ENCODE measurements at places on chromosomes 1 and 21.

DNA sequence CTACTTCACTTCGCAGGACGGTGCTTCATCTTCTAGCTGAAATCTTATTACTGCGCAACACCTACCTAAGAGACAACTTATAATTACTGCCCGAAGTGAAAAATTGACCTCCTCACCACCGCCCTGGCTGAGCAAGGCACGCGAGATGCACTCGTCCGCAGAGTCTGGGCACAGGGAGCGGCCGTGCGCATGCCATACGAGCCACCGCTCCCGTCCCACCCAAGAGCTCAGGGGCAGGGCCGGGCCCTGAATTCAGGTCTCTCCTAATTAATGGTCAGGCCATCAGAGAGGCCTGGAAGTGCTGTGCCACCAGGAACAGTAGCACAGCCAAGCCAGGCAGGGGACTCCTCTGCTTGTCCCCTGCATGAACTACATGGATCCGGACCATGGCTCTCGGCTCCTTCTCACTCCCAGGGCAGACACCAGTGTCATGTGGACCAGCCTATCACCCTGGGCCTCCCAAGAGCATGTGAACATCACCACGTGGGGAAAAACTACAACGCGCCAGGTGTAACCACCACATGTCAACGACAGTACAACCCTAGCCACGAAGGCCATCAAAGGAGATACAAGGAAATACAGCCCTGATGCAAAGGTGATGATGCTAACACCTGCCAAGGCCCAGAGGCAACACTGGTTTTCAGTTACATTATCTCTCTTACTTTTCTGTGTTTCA lies 11.5 kb downstream of the RIPK4 start:
- DNase-seq, result no peak

DNA sequence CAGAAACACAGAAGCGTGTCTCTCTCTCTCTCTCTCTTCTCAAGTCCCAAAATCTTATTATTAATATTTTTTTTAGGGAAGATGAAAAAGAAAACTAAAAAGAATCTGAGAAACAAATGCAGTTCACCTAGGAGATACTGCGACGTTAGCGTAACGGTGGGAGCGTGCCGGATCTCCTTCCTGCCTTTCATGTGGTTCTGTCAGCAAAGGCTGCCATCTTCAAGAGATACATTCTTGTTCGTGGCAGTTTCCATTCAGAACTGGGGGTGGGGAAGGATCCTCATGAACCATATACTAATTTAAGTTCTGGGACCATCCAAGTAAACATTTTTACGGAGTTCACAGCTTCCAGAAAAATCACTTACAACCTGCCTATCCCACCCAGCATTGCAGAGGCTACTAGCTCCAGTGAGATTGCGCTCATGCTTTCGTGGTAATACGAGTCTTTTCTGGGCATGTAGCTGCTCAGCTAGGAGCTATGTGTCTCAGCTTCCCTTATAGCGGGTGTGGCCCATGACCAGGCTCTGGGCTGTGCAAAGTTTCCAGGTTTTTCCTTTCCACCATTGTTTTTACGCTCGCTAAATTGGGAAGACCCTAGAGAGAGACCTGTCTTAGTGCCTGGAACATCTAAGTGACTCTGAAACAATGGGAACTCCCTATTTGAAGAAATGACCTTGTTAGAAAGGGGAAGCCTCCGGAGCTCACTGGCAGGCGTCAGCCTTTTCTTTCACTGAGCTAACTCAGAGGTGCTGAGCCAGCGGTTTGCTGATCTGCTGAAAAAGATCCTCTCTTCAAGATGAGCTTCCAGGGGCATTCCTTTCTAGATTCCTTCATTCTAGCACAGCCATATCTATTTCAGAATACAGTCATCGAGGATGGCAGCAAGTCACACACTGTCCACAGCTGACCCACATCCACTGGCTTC lies 17.3 kb downstream of the SLAMF1 start:
- no peak for DNase-seq

DNA sequence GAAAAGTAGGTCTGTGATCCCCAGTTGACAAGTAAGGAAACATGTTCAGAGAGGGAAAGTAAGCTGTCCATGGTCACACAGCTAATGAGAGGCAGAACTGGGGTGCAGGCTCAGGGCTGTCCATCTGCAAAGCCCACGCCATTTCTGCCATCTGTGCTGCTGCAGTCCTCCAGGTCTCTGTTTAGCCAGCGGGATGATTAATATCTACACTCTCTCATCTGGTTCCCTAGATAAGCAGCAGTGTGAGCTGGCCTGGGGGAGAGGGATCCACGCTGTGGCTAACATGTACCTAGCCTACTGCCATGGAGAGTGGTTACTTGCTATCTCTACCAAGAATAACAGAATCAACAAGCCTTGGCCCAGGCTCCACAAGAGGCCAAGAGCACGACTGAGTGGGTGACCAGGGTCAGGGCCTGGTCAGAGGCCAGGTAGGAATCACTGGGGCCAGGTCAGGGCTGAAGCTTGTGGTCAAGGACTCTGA lies 75.2 kb downstream of the TRABD2B start:
- DNase-seq, result no peak

- no peak for DNase-seq
Measured at GRCh38 chr21:40658311-40658710, 188.6 kb downstream of the DSCAM start.

DNA sequence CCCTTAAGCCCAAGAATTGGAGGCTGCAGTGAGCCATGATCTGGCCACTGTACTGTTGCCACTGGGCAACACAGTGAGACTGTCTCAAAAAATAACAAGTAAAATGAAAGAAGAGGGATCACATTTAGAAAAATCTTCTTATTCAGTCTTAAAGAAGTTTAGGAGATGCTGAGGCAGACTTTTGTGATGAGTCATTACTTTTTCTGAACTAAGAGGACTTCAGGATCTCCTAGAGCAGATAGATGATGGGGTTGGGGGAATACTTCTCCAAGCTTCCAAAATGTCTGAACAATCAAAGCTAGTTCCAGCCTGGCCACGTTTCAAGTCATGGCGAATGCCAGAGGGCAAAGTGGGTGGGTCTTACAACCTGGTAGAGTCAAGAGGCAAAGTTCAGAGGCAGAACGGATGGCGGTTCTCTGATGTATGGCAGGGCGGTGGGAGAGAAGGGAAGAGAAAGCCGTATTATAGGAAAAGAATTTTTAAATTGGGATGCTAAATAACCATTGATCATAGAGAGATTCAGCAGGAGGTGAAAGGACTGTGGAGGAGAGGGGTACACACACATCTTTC lies 2.1 kb upstream of the CIART start:
- no peak for DNase-seq

DNA sequence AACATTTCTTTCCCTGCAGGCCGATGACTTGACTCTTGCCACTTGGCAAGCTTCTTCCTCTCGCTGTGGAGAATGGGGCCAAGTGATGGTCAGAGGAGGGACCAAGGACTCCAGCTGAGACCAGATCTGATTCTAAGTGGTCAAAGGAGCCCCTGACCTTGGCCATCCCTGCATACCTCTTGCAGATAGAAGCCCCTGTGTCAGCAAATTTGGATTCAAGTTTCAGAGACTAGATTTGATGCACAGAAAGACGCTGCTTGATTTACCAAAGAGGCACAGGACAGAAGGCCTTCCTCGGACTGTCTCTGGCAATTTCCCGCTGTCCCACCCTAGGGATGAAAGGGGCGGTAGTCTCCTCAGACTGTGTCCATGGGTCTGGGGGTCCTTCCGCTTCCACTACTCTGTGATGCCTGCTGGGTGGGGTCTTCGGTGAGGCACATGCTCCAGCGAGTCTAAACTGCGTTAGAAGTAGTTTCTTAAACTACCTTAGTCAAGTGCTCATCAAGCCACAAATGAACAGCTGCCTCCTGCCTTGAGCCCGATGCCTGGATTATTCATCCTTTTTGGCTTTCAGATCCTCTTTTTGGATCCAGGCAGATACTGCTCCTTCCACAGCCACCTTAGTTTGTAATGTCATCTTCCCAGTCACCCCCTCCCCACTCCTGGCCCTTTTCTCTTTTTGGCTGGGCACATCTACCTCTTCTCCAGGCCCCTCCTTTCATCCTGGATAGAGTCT lies 31.8 kb upstream of the RBM15 start:
- DNase-seq, result no peak

DNA sequence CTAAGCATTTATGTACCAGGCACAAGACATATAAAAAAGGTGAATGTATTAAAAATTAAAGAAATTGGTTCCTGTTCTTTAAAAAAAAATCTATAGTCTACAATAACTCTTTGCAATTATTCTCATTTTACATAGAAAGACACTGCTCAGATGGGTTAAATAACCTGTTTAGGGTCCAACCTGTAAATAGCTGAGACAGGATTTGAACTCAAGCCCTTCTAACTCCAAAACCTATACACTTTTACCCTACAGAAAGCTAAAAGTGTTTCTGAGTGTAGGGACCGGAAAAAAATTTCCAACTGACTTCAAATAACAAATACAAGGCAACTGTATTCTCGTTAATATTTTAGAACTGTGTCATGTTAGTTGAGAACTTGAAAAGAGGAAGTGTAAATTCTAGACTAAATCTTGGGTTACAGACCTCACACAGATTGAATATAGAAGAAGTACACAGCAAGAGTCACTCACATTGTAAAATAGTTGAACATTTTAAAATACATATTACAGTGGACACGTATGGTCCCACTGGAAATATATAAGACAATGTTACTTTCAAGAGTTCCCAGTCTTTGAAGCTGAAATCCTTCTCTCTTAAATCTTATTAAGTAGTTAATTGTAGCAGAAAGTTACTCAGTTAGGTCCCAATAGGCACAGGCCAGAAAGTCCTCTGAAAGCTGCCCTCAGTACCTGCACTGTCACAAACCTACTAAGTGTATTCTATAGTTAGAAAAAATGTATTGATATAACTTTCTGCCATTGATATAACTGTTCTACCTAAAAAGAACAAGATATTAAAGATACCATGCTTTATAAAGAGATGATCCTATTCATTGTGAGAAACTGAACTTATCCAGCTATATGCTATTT lies 7.3 kb downstream of the EDEM3 start:
- no peak for DNase-seq

- DNase-seq, result no peak
Measured at GRCh38 chr1:229803626-229804217, 177.7 kb downstream of the URB2 start.

- no peak for DNase-seq
Measured at GRCh38 chr1:16340673-16341072, 11.6 kb downstream of the FBXO42 start.

- DNase-seq, result no peak
Measured at GRCh38 chr1:84301785-84302385, 377 bp downstream of the SAMD13 start.

GRCh38 chr1:208748387-208749165 lies 504.4 kb upstream of the PLXNA2 start:
- no peak for DNase-seq

DNA sequence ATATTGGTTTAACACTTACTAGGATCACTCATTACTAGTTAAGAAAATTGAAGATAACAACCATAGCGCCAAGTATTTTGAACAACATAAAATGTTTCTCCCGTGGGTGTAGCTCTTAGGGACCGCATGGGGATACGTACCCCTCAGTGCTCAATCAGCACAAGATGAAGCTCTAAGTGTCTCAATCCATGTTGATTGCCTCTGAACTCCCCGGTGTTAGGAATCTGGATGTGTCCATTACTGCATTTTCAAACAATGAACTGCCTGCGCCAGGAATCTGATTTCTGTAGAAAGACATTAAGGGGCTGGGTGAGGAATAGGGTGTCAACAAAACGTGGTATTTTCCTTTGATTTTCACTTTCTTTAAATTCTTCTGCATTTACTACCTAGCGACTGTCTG lies 100.2 kb downstream of the LMO4 start:
- DNase-seq, result no peak

DNA sequence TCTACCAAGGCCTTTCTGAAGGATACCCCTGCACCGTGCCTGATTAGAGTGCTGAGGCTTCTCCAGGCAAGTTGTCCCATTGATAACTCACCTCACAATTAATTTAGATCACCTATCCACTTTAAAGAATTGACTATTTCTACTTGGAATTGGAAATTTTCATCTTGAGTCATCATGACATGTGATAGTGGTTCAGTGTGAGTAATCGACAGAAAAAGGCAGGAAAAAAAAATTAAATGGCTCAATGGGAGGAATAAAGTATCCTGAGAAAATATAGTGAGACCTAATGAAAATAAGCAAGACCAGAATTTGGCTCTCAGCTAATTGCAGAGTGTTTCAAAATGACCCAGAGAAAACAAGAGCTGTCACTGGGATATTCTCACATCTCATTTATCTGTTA lies 222.4 kb upstream of the C8B start:
- no peak for DNase-seq

- peak; percentile 48 for DNase-seq
Measured at GRCh38 chr1:27332536-27333281, 9.1 kb upstream of the SYTL1 start.

DNA sequence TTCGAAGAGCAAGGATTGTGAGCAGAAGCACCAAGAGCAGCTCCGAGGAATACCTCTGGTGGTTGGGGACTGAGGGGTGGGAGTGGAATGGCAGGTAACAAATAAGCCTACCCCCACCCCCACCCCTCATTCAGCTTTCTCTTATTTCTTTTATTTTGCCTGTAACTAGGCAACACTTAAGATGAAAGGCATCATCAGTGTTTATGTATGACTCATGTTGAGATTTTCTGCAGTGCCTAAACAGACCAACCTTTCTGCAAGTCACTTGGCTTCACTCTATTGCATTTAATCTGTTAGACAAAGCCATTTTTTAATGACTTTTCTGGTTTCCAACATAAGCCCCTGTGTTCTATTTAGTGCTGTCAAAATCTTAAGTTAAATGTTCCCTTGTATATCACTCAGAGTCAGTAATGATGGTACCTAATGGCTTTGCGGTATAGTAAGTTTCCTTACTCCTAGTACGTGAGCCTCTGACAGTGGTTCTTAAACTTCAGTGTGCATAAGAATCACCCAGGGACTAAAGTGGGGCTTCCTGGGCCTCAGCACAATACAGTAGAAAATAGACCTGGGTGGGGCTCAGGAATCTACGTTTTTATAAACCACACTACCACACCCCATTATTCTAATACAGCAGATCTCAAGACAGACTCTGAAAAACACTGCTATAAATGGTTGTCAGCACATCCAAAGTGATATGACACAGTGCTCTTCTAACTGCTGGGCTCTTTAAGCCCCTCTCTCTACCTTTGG lies 19.9 kb downstream of the CASQ2 start:
- DNase-seq, result peak; percentile 54

- peak; percentile 45 for DNase-seq
Measured at GRCh38 chr1:41758904-41759548, 159.7 kb downstream of the HIVEP3 start.

DNA sequence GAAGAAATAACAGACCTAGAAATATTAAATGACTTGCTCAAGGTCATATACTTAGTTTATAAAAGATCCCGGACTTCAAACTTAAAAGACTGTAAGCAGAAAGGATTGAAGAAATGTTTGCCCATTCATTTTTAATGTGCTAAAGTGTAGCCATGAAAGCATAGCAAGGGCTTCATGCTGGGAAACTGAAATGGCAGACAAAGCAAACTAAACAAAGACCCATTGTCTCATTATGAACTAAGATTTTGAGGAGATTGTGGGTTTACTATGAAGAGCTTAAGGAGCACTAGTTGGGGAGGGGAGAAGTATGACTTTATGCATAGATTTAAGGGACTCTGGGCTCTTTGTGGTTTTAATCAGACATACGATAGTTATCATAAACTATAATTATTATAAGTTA lies 26.3 kb downstream of the ADAMTS1 start:
- no peak for DNase-seq

GRCh38 chr1:88311907-88312306 lies 372.2 kb upstream of the PKN2 start:
- no peak for DNase-seq

Data from Daoy (cell line).